ENCODE measurements at places on chromosomes 4 and X.

- DNase-seq = no peak
Measured at GRCh38 chrX:110087485-110088356, 84.8 kb downstream of the TMEM164 start.

DNA sequence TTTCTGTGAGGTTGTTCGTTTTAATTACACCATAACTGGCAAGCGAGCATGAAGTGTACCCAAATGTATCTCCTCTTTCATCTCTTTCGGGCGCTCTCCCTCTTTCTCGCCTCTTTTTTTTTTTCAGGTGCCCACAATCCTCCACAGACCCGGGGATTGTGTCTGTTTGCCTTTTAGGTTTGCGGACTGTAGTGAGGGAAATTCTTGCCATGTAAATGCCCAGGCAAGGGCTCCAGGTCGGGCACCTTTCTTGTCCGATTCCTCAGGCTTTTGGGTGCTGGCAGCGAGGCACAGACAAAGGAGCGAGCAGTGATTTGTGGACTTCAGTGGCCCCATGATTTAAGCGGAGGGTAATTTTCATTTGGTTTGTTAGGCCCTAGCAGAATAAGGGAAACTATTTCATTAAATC is 1.1 kb upstream of the PHOX2B start:
- DNase-seq = no peak

- no peak for DNase-seq
Measured at GRCh38 chrX:119828446-119828845, 24.3 kb downstream of the UPF3B start.

- DNase-seq = no peak
Measured at GRCh38 chr4:100294356-100294755, 104.1 kb upstream of the DDIT4L start.

DNA sequence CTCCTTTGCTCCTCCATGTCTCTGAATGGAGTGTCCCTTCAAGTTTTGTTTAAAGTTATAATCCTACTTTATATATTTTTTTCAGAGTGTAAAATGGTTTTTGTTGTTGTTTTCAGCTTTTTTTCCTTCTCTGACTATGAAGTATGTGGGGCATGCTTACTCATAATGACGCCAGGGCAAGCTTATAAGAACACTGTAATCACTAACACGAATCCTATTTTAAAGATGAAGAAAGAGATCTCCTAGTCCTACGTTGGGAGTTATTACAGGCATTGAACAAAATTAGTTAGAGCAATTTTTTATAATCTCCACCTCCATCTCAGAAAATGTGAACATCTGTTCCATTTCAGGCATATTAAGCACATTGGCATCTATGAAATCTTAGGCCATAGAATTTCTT is 268.1 kb upstream of the MAGEB2 start:
- DNase-seq = no peak

- DNase-seq = no peak
Measured at GRCh38 chr4:167452922-167453430, 218.7 kb upstream of the SPOCK3 start.

DNA sequence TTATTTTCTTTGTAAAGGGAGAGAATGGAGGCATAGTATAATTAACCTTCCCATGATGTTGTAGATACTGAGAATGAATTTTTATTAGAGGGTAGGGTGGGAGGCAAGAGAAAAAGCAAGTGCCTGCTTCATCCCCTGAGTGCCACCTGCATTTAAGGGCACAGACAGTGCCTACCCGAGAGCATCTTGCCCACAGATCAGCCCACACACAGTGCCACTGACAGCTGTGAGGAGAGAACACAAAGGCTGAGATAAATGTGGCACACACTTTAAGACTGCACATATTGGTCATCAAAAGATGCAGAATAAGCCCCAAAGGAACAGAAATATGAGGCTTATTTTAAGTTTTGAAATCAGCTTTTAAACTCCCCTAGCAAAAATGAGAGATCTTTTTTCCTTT is 250.8 kb downstream of the SLC39A8 start:
- DNase-seq = no peak

- no peak for DNase-seq
Measured at GRCh38 chr4:2768921-2769336, 12.8 kb upstream of the TNIP2 start.

- DNase-seq = no peak
Measured at GRCh38 chrX:629230-630006, 1.2 kb upstream of the SHOX start.

DNA sequence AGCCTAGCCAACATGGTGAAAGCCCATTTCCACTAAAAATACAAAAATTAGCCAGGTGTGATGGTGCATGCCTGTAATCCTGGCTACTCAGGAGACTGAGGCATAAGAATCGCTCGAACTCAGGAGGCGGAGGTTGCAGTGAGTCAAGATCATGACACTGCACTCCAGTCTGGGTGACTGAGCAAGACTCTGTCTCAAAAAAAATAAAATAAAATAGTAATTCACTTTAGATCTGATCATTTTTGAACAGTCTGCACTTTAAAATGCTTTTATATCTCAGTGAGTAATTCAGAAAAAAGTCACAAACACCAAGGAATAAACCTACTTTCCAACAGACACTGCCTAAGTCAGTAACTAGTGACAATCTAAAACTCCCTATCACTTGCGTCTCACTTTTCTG is 25.6 kb upstream of the CORIN start:
- DNase-seq = no peak

- no peak for DNase-seq
Measured at GRCh38 chrX:76420237-76420636, 7.3 kb upstream of the MAGEE1 start.

GRCh38 chr4:37561196-37561802 is 124.9 kb downstream of the RELL1 start:
- DNase-seq = no peak

DNA sequence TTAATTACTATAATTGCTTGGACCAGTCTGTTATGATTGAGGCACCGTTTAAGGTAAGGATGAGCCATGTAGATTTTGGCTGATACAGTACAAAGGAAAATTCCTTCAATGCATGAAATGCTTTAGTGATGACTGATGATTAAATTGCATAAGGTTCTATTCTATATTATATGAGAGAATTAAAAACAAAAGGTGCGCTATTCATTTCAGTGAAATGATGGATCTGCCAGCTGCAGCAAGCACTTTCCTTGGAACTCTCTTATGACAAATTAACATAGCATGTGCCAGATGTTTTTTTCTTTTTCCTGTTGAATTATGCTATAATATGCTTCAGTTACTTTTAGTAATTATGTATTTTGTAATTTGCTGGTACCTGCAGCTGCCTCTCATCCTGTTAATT is 98.5 kb downstream of the JADE1 start:
- no peak for DNase-seq

DNA sequence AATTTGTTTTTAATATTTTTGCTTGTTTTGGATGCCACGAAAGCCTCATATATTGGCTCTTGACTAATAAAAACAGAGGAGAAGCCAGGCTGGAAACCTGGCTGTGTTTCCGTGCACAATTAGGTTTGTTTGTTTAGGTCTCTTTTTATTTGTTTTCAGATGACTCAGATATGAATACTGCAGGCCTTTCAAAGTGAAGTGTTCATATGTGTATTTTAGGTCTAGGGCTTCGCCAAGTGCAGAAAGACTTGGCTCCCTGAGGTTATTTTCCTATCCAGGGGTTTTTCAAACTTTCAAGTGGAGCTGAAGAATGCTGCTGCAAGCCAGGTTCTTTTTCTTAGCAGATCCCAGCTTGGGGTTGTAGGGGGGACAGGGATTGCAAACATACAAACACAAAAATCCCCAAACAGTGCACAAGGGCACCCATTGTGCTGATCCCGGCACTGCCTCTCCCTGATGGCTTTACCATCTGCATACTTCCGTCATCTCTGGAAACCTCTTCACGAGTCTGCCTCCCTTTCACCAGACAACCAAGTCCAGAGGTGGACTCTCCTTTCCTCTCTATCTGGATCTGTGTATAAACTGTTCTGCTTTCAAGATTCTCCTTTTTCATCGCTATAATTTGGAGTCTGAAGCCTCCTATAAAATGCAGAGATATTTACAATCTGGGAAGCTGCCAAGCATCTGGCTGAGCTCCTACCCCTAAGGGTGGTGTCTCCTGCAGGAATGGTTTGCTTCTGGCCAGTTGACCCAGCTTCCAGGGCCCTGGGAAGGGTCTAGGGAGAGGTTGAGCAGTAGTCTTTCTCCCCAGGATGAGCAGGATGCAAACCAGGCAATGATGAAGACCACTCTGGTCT is 108.6 kb downstream of the SMIM20 start:
- no peak for DNase-seq

DNA sequence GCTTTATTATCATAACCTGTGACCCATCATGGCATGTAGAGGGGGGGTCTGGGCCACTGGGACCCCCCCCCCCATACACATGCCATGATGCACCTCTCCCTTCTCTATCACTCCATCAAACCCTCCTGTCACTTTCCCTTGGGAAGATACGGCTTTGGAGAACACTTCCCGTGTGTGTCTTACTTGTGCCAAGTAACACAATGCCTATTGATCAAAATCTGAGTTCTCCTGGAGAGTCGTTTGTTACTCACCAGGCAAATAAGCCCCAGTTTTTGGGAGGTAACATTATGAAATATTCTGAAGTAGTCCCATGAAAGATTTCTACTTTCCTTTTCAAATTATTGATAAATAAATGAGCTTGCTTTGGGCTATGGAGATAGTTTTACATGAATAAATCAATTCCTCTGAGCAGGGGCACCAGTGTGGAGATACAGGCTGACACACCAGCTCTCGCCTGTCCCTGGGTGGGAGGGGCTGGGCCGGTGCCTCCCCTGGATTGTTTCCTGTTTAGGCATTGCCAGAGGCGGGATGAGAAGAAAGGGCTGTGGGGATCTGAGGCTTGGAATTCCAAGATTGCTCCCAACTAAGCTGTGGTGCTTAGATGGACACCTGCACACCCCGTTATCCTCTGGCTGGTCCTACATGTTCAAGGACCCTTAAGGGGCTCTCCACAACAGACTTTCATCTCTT is 63.2 kb upstream of the WWC2 start:
- DNase-seq = no peak

- no peak for DNase-seq
Measured at GRCh38 chr4:138561276-138561880, 319.2 kb upstream of the SLC7A11 start.

DNA sequence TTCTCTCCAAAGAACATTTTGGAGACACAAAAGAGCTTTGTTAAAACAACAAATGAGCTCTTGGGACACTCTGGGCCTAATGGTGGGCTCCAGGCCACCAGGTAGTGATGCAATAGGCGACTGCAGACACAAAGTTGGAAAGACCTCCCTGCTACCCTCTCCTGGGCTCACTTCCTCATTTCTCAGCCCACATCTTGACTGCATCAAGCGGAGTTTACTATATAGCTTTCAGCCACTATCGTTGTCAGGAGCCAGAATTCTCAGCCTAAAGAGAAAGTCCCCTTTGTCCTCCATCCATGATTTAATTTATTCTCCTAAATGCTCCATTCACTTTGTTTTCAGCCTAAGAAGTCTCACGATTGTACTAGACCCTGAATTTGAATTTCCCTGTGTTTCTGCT is 114.9 kb downstream of the EFHC2 start:
- DNase-seq = no peak

DNA sequence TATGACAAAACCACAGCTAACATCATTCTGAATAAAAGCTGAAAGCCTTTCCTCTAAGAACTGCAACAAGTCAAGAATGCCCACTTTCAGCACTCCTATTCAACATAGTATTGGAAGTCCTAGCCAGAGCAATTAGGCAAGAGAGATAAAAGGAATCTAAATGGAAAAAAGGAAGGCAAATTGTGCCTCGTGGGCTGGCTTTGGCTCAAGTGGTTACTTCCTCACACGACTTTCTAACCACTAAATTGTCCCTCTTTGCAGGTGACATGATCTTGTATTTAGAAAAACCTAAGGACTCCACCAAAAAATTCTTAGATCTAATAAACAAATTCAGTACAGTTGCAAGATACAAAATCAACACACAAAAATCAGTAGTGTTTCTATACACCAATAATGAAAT is 57.2 kb downstream of the SCML2 start:
- no peak for DNase-seq

DNA sequence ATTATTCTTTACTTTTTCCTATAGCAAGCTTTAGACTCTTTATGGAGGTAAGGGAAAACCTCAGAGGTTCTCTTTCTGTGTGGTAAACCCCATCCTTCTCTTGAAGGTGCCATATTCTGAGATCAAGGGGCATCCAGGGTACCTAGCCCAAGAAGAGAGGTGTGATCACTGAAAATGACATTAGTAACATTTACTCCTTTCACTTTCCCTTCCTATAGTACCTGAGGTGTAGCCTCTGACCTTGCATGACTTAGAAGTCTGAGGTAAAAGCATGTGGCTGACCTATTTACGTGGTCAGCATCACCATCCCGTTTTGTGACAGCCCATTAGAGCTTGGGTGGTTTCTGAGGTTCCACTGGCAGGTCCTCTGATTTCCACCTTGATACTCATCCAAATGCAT is 25.7 kb downstream of the SGMS2 start:
- DNase-seq = no peak

Measured in stimulated activated CD4-positive, alpha-beta T cell treated with anti-CD3 and anti-CD28 coated beads, Interleukin-4, amount 100 ng/mL, for 1 hour (primary cell).